ENCODE measurements at places on chromosomes 4 and X.

DNA sequence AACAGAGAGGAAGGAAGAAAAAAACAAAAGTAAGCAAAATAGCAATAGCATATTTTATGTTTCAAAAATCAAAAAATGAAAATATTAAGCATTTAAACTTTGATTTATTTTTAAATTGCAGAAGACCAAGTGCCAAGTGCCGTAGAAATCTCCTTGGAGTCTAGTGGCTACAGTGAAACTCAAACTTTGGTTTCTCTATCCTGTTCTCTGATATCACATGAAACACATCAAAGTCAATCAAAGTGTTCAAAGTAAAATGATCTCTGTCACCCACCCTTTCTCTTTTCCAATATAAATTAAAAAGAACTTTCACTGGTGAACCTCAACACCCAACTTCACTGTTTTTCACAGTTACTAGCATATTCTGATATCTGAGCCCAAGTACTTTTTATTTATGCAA is 81.1 kb downstream of the HADH start:
- no peak for DNase-seq

DNA sequence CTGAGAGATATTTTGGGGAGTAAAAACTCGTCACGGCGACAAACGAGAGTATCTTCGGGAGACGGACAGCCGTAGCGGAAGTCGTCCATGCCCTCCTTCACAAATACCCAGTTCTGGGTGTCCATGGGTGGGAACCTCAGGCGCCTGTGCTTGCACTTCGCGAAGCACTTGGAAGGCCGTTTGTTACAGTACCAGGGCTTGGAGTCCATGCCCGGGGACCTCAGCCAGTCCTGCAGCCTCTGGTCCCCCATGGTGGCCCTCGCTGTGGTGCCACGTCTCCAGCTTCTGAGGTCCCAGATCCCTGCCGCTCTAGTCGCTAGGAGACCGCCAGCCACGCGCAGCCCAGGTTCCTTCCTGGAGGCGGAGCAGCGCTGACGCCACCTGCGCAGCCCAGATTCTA is at the start of gene FAM47A:
Gene FAM47A (minus strand): TSS at position 287 of the 400 bp plus-strand sequence. CDS start 36 bp downstream, at position 251.
- no peak for DNase-seq

DNA sequence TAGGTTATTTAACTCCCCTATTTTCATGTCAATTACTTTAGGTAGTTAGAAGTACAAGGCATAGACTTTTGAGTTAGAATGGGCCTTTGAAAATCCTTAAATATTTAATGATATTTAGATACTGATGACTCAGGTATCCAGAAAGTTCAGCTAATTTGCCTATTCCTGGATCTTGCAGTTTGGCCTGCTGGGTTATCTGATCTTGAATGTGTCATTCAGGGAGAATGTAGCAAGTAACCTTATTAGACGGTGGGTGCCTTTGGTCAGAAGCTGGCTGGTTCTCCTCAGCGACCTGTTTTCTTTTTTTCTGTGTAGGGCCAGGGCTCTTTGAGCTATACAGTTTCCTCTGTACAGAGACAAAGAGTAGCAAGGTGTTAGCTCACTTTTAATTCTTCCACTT is 42.0 kb downstream of the MTM1 start:
- DNase-seq = no peak

DNA sequence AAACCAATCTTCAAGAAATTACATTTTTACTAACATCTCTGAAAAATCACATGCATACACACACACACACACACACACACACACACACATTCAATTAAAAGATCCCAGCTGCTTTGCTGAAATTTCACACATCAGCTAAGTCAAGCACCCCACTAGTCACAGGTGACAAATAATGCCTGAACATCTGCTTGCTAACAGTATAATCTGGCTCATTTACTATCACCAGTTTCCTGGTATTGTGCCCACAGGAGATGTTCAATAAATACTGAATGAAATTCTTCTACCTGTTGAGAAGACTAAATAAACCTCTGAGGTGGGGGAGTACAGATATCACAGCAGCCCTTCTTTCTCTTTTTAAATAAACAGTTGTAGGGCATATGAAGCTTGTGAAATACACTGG is 994.0 kb downstream of the ARAP2 start:
- DNase-seq = no peak

DNA sequence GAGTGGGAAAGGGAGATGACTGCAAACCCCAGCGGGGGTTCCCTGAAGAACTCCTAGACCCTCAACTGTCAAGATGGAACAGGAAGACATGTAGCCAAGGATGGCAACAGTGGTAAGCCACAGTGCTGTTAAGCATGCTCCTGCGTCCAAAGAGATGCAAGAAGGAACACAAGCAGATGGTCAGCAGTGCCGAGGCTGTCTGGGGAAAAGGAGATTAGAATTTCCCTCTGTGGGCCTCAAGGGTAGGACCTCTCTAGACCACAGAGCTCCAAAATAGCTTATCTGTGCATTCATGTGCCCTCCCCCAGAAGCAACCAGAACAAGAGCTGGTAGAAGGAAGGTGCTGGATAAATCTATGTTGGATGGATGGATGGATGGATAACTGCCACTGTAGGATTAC is 82.0 kb upstream of the CPEB2 start:
- no peak for DNase-seq

DNA sequence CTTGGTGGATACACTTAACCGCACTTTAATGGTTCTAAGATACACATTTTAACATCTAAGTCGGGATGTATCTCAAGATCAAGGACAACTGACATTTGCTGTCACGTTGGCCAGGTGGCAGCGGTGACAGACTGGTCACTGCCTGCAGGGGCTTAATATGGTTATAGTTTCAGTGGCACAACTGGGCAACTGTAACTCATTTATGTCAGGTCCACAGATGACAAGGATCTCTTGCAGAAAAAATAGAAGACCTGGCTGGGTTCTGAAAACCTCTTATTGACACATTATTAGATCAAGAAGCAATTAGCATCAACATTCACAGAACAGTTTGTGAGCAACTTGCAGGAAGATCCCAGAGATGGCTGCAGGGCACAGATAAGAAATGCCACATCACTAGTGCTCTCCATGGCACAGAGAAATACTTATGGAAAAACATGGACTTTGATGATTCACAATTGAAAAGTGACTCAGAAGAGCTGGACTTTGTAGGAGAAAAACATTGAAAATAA is 99.6 kb upstream of the SORBS2 start:
- no peak for DNase-seq

- no peak for DNase-seq
Observed at GRCh38 chr4:139319571-139319970, 17.3 kb upstream of the NDUFC1 start.

DNA sequence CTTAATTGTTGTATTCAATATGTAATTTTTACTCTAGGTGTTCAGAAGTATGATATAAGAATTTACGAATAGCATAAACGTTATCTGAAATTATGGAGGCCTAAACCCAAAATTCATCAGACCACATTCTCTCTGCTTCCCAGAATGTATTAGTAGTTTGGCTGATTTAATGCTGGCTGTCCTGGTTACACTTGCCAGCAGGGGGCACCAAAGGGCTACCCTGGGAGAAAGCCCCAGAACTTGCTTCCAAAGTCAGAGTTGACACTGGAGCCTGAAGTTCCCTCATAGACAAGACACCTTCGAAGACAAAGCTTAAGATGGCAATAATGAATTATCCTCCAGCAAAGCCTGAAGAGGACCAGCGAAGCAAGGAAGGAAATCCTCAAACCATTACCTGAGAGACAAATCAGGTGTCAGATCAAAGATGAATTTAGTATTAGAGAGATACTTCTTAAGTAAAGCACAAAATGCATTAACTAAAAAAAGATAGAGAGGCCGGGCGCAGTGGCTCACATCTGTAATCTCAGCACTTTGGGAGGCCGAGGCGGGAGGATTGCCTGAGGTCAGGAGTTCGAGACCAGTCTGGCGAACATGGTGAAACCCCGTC is 11.3 kb upstream of the ANOS1 start:
- DNase-seq = peak; percentile 7

- DNase-seq = no peak
Observed at GRCh38 chr4:134499074-134499473, 297.5 kb upstream of the PABPC4L start.

GRCh38 chr4:139184129-139184528 is 7.1 kb upstream of the ELF2 start:
- peak; percentile 9 for DNase-seq

GRCh38 chr4:106273831-106274230 is 42.2 kb downstream of the TBCK start:
- DNase-seq = no peak

DNA sequence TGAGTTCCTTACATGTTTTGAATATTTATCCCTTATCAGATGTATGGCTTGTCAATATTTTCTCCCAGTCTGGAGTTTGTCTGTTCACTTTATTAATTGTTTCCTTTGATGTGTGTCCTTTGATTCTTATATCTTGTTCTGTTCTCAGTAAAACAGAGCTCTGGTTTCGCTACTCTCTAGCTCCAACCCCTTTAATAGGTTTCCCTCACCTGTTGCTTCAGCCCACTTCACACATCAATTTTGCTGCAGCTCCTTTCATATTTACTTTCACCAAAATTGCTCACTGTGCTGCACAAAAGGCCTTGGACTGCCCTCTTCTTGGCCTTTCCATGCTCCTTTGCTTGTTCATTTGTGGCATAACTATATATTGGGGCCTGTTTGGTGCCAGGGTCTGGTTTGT is 85.1 kb downstream of the CFAP299 start:
- DNase-seq = no peak

DNA sequence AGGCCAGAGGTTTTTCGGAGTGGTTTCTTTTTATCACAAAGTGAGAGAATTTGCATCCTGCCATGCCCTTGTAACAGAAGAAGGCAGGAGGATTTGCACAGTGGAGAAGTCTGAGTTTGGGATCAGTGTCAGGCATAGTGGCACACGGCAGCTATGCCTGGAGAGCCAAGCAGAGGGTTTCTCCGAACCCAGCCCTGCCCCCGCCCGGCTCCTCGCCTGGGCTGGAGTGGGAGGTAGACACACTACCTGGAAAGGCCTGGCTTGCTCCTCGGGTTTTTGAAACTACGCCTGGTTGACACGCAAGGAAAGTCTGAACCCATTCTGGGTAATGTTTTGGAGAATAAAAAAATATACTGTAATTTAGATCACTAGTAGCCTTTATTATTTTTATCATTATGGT is 1653.6 kb upstream of the TENM3 start:
- DNase-seq = no peak

DNA sequence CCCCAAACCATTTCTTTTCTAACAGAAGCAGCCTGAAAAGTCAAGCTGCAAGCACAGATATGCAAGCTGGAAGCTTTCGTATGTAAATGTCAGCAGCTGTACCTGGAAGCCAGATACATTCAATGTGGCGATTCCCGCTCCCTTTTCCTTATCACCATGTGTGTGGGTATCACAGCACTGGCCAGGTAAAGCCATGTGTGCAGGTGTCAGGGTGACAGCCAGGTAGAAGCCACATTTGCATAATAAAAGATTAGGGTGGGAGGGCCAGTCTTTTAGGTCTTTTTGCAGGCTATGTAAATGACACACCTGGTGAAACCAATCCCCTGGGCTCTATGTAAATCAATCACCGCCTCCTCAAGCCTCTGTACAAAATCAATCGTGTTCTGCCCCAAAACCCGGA is 50.1 kb downstream of the RXFP1 start:
- no peak for DNase-seq

- DNase-seq = no peak
Observed at GRCh38 chr4:89070041-89070440, 13.1 kb upstream of the FAM13A start.

DNA sequence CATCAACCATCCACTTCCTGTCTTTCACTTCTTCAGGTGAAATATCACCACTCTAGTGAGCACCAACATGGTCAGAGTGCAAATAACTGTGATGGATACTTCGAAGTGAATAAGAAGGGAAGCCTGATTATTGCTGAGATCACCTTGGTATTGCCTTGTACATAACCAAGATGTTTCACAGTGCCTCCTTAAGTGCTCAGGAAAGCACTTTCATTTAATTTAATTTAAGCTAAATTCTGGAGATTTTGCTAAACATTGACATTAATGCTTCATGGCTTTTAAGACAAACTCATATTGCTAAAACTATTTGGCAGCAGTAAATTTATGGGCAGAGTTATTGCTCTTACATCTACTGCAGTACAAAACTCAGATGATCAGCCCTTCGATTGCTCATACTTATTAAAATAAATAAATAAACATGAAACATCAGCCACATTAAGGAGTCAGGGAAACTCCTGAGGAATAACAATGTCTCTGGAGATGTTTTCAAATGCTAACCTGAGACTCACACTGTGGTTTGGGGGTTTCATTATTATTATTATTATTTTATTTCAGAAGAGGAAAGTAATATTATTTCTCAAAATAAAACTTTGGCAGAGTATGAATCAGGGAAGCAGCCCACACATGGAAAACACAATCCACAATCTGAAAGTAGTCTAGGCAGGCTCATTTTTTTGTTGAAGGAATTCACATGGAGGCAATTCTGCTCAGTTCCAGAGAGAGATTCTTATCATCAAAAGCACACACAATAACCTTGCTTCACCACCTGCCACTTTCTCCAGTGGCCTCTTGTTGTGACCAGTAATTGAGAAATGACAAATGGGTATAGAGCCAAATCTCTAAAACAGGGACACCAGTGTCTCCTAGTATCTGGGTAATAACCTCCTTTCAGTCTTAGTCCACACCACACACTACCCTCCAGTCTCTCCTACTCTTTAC is 344.2 kb downstream of the MAPK10 start:
- DNase-seq = no peak

GRCh38 chr4:168633064-168633463 is 136.2 kb downstream of the PALLD start:
- no peak for DNase-seq

GRCh38 chr4:82320351-82320750 is 53.4 kb downstream of the HNRNPD start:
- DNase-seq = no peak

- DNase-seq = no peak
Observed at GRCh38 chr4:150817804-150818528, 197.1 kb downstream of the LRBA start.

DNA sequence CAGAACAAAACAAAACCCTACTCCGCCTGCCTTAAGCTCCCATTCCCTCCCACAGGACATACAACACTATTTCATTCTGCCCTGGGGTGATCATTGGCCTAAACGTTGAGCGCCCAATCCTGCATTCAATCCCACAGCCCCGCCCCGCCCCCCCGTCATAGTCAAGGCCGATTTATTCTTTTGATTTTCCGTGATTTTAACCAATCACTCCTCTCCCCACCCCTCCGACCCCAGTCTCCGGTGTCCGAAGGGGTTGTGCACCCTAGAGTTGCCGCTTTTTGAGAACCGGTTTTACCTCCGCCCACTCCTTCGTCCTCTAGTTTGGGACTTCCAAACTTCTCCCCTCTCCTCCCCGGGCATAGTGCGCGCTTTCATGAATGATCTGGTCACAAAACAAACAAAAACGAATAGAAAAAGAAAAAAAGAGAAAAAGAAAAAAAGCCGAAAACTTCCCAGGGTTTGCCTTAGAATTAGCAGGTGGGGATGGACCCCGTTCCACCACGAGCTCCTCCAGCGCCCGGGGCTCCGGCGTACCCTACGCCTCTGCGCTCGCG is 446 bp upstream of the UBE2A start:
- DNase-seq = no peak
